ENCODE measurements at places on chromosomes 2 and 18. TPM values are rescaled to one million over a fixed set of nuclear protein-coding genes. Genes with fewer than 3 reads are reported as not detected.
A peak's percentile ranks its signal among the peaks of the same experiment; 100 is the strongest.

- peak; percentile 64 for DNase-seq
These were observed 2.3 kb downstream of the RAB11FIP5 start for GRCh38 chr2:73110168-73111072.

PLCL1 gene
- 3.6 TPM for total RNA-seq

YWHAQ gene
- 183 TPM for total RNA-seq

DNA sequence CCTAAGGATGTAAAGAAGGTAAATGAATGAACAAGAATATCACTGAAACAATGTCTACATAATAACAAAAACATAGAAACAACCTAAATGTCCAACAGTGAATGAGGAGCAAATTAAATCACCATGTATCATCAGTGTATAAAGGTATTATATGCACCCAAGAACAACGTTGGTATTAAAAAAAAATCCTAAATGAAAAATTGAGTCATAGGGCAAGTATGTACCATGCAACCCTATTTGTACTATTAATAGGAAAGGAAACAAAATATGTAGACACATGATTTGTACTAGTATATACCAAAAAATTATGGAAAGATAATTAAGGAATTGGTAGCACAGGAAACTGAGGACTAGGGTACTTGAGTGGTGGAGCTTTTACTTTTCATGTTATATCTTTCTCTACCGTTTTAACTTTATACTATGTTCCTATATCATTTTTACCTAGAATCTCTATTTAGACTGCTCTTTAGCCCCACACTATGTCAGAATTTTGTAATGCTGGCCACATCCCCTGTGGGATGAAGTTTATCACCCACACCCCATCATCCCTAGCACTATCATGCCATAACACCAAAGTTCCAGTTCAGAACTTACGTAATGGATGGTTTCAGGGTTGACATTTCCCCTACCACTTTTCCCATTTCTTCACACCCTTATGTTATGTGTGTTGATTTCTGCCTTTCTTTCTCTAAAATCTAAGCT is 25.6 kb downstream of the IKZF2 start:
- no peak for DNase-seq

- no peak for DNase-seq
These were observed 1.0 kb upstream of the PEX13 start for GRCh38 chr2:61016392-61017002.

UGT1A10 gene
- not detected for total RNA-seq

CYBRD1 gene
- total RNA-seq, result 172 TPM

DNA sequence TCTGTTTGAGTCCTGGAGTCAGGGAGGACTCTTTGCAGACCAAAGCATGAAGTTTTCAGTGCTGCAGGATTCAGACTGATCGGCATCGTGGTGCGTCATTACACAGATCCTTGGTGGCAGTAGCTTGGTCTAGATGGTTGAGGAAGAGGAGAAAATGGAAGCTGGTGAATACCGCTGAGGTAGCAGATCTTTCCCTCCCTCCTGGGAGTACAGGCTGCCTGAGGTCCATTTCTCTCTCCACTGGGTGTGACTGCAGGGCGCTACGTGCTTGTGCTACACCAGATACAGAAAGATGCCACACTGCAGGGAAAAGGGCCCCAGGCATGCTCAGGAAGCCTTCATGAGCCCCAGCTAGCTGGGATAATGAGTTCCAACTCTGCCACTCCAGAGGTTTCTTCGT is 3.3 kb upstream of the CNDP1 start:
- peak; percentile 39 for DNase-seq

GRCh38 chr2:216665717-216666116 is 29.6 kb downstream of the IGFBP5 start:
- no peak for DNase-seq

MYO3B gene
- not detected for total RNA-seq

DNA sequence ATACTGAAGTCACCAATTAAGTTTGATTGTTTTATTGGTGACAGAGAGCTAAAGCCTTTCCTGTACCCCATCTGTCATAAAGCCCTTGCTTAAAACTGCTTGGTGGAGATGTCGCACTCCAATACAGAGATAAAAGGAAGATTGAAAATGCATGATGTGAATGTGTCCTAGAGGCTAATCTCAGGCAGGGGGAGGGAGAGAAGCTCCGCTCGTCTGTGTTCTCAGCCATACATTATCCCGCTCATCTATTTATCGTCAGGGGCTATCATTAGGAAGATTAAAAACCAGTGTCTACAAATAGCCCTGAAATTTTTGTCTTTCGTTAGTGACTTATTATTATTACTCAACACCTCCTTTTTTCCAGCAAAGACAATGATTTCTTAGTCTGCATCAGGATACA is 110.3 kb downstream of the CMPK2 start:
- no peak for DNase-seq

COBLL1 gene
- 85.9 TPM for total RNA-seq

DNA sequence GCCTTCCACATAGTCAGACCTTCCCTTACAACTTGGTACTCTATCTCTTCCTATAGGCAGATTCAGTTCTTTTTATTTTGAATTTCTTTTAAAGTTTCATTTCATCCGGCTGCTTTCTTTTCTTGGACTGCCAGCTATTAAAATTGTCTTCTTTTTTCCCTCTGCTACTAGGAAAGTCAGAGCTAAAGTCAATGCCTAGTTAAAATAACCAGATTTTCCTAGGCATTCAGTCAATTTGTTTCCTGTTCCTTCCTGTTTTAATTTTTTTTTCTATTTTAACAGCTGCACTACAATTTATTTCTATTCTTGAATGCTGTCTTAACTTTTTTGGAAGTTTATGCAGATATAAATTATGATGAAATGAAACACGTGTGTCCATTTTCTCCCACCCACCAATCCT is 84.8 kb downstream of the EVA1A start:
- no peak for DNase-seq

DNA sequence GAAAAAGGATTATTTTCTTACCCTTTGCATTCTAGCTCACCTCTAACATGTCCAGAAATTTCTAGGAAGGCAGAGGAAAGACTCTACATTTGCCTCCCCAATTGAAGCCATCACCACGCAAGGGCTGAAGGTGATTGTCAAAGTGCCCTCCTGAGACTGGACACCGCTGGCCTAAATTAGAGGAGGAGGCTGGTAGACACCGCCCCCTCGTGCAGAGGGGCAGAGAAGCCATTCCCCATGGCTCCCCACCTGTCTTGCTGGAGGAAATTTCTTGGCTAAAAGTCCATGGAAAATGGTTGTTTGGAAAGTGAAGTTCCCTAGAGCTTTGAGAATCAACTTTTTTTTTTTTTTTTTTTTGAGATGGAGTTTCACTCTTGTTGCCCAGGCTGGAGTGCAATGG is 31.3 kb upstream of the CREB1 start:
- DNase-seq, result no peak

DNA sequence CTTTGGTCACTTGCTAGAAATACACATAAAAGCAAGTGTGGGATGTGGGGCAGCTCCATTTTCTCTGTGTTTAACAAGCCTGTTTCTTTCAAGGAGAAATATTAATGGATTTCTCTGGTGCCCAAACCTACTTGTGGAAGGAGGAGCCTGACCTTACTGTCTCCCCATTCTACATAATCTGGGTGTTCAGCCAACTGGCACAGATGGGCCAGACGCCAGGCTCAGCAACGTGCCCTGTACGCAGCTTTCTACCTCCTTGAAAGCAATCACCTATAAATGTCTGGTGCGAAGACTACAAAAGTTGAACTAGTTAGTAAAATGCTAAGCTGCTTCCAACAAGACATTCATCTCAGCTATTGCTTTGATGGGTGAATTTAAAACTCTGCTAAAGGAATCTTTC is 33.2 kb upstream of the MYO3B start:
- DNase-seq, result no peak

LIMS2 gene
- 70.6 TPM for total RNA-seq

DNA sequence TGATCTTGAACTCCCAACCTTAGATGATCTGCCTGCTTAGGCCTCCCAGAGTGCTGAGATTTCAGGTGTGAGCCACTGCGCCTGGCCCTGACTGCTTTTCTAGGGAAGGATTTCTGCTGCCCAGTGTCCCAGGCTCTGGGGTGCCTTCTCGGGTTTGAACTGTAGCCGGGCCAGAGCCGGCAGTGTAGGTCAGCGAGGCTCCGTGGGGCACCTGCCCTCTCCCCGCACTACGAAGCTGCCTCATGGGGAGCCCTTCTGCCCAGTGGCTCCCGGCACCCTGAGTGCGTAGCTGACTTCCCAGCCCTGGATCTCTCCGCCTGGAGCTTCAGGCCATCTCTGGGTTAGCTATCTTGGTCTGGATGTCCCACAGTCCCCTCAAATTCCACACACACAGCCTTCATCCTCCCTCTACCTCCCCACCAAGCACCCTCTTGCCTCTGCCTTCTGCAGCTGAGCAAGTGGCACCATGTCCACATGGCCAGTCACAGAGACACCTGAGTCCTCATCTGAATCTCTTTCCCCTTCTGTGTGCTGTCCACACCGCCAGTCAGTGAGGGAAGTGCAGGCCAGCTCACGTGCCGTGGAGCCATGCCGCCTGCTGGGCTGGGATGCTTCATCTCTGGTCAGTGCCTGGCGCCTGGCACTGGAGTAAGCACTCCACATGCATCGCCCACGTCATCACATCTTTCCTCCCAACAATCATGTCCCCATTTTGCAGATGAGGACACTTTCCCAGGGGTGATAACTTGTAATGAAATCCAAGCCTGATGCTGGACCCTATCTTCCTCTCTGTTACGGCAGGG is 69.2 kb downstream of the EDAR start:
- peak; percentile 86 for DNase-seq

GRCh38 chr2:158049129-158049855 is 52.4 kb upstream of the UPP2 start:
- no peak for DNase-seq

ALK gene
- 1.0 TPM for total RNA-seq

GRCh38 chr2:227617316-227618230 is at the start of gene SCYGR4:
Gene SCYGR4, plus strand, starts transcription at chr2:227617498. Its CDS starts 0 bp downstream, at chr2:227617498.
- DNase-seq, result no peak

GRCh38 chr2:26299471-26300101 is 46.4 kb upstream of the SELENOI start:
- no peak for DNase-seq

DNA sequence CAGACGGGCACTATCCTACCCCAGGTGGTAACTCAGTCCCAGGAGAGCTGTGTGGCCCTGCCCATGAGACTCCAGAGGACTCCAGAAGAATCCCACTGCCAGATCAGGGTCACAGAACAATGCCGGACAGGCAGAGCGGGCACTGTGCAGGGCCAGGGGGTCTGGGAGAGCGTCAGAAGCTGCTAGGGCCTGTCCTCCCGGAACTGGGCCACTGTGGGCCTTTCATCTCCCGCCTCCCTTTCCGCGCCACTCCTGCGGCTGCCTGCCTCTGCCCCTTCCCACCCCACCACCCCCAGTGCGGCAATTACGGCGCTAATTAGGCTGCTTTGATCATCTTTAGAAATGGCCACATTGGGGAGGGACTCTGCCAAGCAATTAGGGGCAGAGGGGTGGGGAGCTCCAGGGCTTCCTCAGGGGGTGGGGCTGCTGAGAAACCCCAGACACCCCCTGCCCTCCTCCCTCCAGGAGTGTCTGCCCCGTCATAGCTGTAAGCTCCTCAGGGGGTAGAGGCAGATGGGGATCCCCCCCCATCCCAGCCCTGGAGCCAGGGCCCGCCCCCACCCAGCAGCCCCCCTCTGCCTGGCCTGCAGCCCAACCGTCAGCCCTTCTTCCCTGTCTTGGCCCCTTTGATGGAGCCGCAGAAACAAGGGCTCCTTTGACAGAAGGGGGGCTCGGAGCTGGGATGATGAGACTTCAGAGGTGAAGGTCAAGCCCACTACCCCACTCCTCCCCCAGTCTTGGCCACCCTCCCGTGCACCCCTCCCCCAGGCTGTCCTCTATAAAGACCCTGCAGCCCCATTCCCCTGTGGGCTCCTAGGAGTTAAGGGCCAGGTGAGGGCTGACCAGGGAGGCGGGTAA is at the start of gene PRSS56:
Gene PRSS56, plus strand, starts transcription at position 808 of the 858 bp plus-strand sequence. CDS start 211 bp downstream, outside the sequence.
- DNase-seq, result no peak

CCDC150 gene
- total RNA-seq, result 1.3 TPM

GRCh38 chr2:54366487-54367280 is 89.4 kb upstream of the SPTBN1 start:
- DNase-seq, result no peak

ADCYAP1 gene
- total RNA-seq, result 0.55 TPM

TMEM150A gene
- 27.7 TPM for total RNA-seq

- DNase-seq, result peak; percentile 76
These were observed 39.3 kb downstream of the RTP5 start for GRCh38 chr2:241908686-241909420.

REEP1 gene
- 0.96 TPM for total RNA-seq

CYTIP gene
- total RNA-seq, result 16.0 TPM

GRCh38 chr2:18490901-18491300 is 69.6 kb downstream of the RDH14 start:
- DNase-seq, result no peak

DNA sequence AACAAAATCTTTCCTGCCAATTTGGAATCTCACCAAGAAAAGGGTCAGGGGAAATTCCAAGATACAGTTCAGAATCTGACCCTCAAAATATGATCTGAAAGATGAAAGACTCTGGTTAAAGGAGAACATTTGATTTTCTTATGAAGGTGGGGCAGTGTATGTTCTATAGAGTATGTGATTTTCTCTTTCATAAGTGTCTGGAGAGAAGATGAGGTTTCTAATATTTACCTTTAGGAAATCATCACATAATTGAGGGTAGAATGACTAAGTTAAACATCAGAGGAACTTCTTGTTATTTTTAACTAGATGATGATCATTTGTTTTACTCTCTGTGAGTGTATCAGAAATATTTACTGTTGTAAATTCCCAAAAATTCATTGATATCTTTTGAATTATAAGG is 27.8 kb upstream of the MBOAT2 start:
- no peak for DNase-seq
